ENCODE measurements at places on chromosomes 4 and X.

DNA sequence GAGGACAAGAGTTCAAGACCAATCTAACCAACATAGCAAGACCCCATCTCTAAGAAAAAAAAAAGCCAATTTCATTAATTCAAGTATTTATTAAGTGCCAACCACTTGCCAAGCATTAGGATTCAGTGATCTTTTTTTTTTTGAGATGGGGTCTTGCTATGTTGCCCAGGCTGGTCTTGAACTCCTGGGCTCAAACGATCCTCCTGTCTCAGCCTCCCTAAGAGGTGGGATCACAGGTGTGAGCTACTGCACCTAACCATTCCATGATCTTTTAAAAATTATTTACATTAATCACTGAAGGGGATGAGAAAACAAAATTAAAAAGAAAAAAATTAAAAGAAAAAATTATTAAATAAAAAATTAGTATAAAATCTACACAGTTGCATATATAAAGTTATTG is 24.4 kb downstream of the HELQ start:
- DNase-seq: no peak

DNA sequence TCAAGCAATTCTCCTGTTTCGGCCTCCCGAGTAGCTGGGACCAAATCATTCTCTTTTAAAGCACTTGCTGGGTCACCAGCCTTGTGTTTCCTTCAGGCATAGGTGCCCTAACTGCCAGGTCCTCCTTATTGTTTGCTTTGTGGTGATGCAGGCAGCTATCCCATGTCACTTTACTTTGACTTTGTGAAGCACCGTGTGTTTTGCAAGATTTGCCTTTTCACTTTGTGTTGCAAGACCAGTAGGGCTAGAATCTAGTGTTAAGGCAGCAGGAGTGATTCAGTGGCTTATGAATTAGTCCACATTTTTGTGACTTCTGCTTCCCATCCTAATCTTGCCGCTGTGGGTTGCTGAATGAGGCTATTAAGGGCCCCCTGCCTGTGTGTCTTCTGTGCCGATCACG is 20.2 kb downstream of the SYAP1 start:
- no peak for DNase-seq

- DNase-seq: no peak
Observed at GRCh38 chrX:154592505-154592904, 7.6 kb downstream of the CTAG1A start.

GRCh38 chr4:6893449-6894085 is 16.1 kb upstream of the TBC1D14 start:
- no peak for DNase-seq
